ENCODE measurements at places on chromosomes 7 and 10. TPM values are rescaled to one million over a fixed set of nuclear protein-coding genes. Genes with fewer than 3 reads are reported as not detected.

DNA sequence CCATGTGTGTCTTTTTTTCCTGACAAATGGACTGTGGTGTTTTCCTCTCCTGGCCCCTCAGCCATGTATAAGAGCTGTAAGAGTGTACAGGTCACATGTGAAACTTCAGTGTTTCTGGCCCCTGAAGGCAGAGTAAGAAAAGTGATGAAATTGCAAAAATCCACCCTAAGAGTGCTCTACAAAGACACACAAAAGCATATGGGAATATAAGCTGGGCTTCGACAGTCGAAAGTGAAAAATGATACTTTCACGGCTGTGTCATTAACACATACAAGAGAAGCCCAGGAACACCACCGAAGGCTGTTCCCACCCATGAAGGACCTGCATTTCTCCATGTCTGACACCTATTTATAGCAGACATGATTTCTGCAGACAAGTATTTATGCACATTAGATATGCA, 192.2 kb downstream of the PARD3 start:
- H3K36me3 ChIP-seq, result no peaks in the 10 kb centered on the region
- H3K4me3 ChIP-seq, result no peak overlapping the region
- H3K27ac ChIP-seq, result no peak overlapping the region
- DNase-seq, result no peak

GRCh38 chr10:27743877-27744801, 1.5 kb downstream of the MKX start:
- H3K27me3 ChIP-seq, result peaks cover 90% of the 10 kb centered on the region
- H3K36me3 ChIP-seq, result no peaks in the 10 kb centered on the region
- peaks cover 58% of the 10 kb centered on the region for H3K4me1 ChIP-seq
- no peak for DNase-seq
- H3K4me3 ChIP-seq, result peak overlapping the region; percentile 44

- peaks cover 60% of the 10 kb centered on the region for H3K4me1 ChIP-seq
- no peaks in the 10 kb centered on the region for H3K27me3 ChIP-seq
Measured at GRCh38 chr7:100585511-100586265, at the start of gene LRCH4. Gene LRCH4 (minus strand): TSS chr7:100586129. CDS start chr7:100586100, 29 bp downstream.

- no peaks in the 10 kb centered on the region for H3K27me3 ChIP-seq
- H3K4me3 ChIP-seq, result no peak overlapping the region
- no peak overlapping the region for H3K27ac ChIP-seq
- no peaks in the 10 kb centered on the region for H3K36me3 ChIP-seq
- H3K4me1 ChIP-seq, result no peaks in the 10 kb centered on the region
Measured at GRCh38 chr7:128121711-128122530, 90.7 kb upstream of the LRRC4 start.

GRCh38 chr7:7989616-7990440, 21.2 kb downstream of the GLCCI1 start:
- no peaks in the 10 kb centered on the region for H3K27me3 ChIP-seq
- H3K4me3 ChIP-seq, result no peak overlapping the region
- no peaks in the 10 kb centered on the region for H3K36me3 ChIP-seq
- no peak for DNase-seq
- no peaks in the 10 kb centered on the region for H3K4me1 ChIP-seq
- no peak overlapping the region for H3K27ac ChIP-seq

LRRN3 gene
- 6.5 TPM for total RNA-seq

ATOH7 gene
- not detected for total RNA-seq
